ENCODE measurements at places on chromosomes 2 and 18. TPM values are rescaled to one million over a fixed set of nuclear protein-coding genes. Genes with fewer than 3 reads are reported as not detected.

The HNMT gene
- 2.1 TPM for total RNA-seq

The IL36A gene
- total RNA-seq = 1.0 TPM

The LDAH gene
- 10.3 TPM for total RNA-seq

The SCG2 gene
- 0.28 TPM for total RNA-seq

The TMEM178A gene
- 0.28 TPM for total RNA-seq

The TNFRSF11A gene
- 0.34 TPM for total RNA-seq

The RGPD4 gene
- total RNA-seq = not detected

The ZNF516 gene
- 49.8 TPM for total RNA-seq

The ASPRV1 gene
- total RNA-seq = 0.34 TPM

The INHBB gene
- 0.34 TPM for total RNA-seq

The CACNB4 gene
- total RNA-seq = 0.43 TPM

The LHCGR gene
- not detected for total RNA-seq
